H7 (cell line): ENCODE measurements at places on chromosomes 7 and 10. TPM values are rescaled to one million over a fixed set of nuclear protein-coding genes. Genes with fewer than 3 reads are reported as not detected.

SPDYE1 gene
- total RNA-seq: not detected in 2 replicates

ASL gene
- total RNA-seq: 30.0 and 34.4 TPM in 2 replicates

DNA sequence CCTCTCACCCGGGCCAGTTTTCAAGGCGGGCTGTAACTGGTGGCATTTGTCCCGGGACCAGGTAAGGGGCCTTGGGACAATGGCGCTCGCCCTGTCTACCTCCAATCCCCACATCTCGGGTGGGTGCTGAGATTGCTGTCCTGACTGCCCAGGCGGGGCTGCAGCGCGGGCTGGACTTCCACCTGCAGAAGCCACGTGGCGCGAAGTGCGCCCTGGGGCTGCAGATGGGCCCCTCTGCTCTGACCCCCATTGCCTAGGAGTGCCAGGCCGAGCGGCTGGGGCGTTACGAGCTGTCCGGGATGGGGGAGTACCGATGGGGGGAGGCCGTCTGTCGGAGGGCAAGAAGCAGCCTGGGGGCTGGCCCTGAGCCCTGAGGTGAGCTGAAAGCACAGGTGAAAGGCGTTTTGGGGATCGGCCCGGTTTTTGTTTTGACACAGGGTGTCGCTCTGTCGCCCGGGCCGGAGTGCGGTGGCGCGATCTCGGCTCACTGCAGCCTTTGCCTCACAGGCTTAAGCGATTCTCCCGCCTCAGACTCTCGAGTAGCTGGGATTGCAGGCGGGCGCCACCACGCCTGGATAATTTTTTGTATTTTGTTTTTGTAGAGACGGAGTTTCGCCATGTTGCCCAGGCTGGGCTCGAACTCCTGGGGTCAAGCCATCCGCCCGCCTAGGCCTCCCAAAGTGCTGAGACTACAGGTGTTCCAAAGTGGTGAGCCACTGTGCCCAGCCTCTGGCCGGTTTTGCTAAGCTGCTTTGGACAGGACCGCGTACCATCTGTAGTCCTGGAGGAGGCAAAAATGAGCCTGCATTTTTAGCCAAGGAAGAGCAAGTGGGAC is at the start of gene SFXN2:
Gene SFXN2 (plus strand): TSS at position 16 of the 835 bp plus-strand sequence. CDS start 12,001 bp downstream, outside the sequence.
- DNase-seq: peak; percentile 79

DNA sequence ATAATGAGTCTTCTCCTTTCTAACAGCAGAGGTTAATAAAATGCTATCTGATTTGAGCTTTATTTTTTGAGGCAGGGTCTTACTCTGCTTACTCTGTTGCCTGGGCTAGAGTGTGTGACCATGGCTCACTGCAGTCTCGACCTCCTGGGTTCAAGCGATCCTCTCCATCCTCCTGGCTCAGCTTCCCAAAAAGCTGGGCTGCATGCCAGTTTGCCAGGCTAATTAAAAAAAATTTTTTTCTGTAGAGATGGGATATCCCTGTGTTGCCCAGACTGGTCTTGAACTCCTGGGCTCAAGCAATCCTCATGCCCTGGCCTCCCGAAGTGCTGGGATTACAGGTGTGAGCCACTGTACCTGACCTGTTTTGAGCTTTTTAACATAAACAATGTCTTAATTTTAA is 56.7 kb downstream of the SCD start:
- DNase-seq: no peak

DNA sequence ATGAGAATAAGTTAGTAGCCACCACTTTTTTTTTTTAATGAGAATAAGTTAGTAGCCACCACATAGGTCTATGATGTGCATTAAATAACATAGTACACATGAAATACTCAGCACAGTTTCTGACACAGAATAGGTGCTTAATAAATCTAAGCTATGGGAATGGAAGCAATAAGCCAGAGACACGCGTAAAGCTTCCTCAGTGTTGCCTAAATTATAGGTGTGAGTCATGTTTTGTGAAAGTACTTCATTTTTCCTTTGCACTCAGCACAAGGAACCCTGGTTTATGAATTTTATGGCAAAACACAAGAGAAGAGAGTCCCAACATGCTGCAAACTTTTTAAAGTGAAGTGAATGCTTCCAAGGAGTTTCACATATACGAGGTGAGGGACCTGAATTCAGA is 267.4 kb downstream of the RNLS start:
- DNase-seq: no peak

IL6 gene
- total RNA-seq: 0.22 and 0.69 TPM in 2 replicates

DNA sequence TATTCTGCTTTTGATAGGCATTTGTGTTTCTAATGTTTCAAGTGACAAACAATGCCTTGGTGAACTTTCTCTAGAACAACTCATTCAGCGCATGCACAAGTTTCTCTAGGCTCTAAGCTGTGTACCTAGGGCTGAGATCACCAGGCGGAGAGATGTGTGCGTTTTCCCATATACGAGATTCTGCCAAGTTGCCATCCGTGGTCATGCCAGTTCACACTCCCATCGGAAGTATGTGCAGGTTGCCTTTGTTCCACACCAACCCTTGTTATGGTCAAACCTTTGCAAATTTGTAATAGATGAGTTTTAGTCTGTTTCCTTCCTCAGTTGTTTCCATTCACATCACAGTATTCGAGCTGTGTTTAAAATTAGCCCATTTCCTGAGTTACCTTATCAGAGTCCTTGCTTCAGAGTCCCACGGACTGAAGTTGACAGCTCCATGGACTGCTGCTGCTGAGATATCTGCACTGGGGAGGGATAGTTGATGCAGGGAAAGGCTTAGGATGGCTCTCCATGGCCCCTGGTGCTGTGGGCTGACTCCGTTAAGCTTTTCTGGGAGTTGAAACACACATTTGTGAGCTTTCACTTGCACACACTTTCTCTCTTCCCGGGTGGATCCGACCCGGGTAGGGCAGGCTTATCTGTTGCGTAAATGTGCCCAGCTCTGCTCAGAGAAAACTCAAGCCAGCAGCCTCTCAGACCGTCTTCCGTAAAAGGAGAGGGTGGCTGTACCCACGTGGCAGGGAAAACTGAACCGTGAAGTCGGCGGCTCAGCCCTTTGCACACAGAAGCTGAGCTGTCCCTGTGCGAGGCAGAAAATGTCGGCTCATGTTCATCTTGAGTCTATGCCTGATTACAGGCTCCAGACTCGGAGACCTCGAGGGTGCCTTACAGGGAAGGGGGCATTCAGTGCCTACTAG is 49.4 kb downstream of the HK1 start:
- DNase-seq: peak; percentile 10

GRCh38 chr10:111109501-111110242 is 32.8 kb downstream of the ADRA2A start:
- DNase-seq: no peak

FAM131B gene
- 11.9 and 16.9 TPM in 2 replicates for total RNA-seq

DNA sequence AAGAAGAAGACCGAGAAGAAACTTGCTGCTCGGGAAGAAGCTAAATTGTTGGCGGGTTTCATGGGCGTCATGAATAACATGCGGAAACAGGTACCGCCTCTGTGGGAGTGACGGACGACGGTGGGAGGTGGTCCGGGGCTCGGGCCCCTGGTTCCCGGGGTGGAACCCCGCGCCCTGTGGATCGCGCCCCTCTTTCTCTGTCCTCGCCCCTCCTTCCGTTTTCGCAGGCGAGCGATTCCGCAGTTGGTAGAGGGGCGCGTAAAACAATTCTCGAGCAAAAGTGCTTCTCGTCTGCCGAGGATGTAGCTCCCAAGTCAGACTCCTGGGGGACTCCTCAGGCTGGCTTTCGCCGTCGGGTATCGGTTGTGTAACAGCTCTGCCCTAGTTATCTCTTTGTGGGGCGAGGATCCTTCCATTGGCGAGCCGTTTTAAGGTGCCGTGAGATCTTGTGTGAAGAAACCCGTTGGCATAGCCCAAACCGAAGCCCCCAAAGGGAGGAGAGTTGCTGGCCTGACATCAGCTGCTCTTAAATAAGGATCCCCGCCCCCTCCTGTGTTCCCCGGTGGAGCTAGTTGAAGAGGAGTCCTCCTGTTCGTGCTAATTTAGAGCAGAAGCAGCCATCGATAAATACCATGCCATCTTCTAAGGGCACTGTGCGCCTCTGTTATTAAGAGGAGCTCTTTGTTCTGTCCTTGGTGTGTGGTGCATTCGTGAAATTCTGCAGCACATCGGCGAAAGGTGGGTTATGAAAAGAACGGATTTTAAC is 655 bp downstream of the KLHL7 start:
- DNase-seq: peak; percentile 45

- DNase-seq: no peak
Measured at GRCh38 chr7:134320201-134320600, 3.5 kb upstream of the SLC35B4 start.

HMX2 gene
- 0.07 TPM in 1 of 2 replicates, not detected in the other for total RNA-seq

DNA sequence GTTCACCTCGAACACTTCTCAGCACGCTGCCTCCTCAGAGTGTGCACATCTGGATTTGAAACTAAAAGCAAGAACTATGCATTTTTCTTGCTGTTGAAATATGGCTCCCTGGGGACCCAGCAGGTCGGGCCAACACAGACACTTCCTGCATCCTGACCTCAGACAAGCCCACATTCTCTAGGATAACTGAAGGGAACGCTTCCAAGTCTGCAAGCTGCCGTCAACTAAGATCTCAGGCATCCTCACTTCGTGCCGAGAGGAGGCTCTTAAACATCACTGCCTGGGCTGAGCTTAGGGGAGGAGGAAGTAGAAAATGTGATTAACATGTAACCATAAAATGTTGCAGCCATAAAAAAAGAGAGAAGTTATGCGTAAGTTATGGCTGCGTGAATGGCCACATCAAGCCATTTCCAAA is 65.5 kb downstream of the PYROXD2 start:
- no peak for DNase-seq

GRCh38 chr7:66183700-66184099 is 21.4 kb upstream of the TPST1 start:
- no peak for DNase-seq

GRCh38 chr10:17914169-17915045 is 37.3 kb upstream of the SLC39A12 start:
- DNase-seq: no peak

DNA sequence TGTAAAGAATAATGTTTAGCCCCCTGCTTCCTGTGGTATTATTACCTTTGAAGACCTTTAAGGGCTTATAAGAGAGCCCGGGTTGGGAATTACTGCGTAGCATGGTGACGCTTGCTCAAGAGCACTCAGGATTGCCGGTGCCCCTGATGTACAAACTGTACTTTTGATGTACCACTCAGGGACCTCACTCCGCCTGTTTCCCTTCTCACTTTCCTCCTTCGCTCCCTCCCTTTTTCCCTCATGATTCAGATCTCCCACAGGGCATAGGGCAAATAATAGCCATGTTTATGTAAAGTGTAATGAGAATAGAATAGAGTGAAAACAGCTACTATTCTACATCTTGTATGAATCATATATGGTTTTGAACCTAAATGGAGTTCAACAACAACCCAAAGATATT is 77.8 kb upstream of the PDCD4 start:
- DNase-seq: no peak

- DNase-seq: no peak
Measured at GRCh38 chr7:155477476-155477875, 19.5 kb downstream of the EN2 start.

GRCh38 chr7:135215698-135216097 is 4.4 kb upstream of the WDR91 start:
- DNase-seq: no peak

DNA sequence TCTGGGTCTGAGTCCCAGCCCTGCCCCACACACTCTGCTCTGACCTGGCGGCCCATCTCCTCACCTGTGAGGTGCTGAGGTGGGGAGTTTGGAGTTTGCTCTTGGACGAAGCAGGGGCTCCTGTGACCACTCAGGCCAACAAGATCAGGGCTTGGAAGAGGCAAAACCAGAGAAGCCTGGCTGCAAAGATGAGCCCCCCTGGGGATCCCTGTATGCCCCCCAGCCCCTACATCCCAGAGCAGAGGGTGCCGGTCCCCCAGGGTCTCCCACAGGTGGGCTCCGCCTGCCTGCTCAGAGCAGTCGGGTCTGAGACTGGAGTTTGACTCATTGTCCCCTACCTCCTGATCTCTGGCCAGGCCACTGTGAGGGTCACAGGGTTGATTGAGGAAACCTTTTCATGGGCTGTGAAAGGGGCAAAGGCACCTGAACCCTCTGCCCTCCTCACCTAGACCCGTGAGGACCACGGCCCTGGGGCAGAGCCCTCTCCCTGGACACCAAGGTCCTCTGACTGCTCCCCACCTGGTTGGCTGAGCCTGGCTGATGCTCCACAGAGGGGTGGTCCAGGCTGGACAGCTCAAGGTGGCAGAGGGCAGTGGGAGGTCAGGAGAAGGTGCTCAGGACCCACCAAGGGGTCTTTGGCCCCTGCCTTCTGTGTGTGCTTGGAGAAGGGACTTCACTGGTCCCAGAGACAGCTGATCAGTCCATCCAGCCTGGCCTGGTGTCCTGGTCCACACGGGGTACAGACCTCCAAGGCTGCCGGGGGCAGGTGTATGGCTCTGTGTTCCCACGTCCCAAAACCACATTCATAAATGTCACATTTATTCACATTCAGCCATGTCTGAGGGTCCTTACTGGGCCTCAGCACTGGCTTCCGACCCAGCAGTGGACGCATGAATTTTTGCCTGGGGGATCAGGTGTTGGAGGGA is 9.1 kb upstream of the SCART1 start:
- peak; percentile 24 for DNase-seq

- DNase-seq: no peak
Measured at GRCh38 chr10:6823770-6824169, 243.7 kb upstream of the PRKCQ start.

- DNase-seq: no peak
Measured at GRCh38 chr7:105097619-105098018, 83.6 kb downstream of the KMT2E start.

- DNase-seq: no peak
Measured at GRCh38 chr10:112295853-112296830, 12.9 kb downstream of the TECTB start.

GRCh38 chr7:150946421-150947240 is 31.5 kb downstream of the KCNH2 start:
- peak; percentile 68 for DNase-seq

- no peak for DNase-seq
Measured at GRCh38 chr10:36771725-36772124, 353.7 kb upstream of the ANKRD30A start.

- DNase-seq: no peak
Measured at GRCh38 chr10:8618834-8619233, 564.3 kb downstream of the GATA3 start.

DNA sequence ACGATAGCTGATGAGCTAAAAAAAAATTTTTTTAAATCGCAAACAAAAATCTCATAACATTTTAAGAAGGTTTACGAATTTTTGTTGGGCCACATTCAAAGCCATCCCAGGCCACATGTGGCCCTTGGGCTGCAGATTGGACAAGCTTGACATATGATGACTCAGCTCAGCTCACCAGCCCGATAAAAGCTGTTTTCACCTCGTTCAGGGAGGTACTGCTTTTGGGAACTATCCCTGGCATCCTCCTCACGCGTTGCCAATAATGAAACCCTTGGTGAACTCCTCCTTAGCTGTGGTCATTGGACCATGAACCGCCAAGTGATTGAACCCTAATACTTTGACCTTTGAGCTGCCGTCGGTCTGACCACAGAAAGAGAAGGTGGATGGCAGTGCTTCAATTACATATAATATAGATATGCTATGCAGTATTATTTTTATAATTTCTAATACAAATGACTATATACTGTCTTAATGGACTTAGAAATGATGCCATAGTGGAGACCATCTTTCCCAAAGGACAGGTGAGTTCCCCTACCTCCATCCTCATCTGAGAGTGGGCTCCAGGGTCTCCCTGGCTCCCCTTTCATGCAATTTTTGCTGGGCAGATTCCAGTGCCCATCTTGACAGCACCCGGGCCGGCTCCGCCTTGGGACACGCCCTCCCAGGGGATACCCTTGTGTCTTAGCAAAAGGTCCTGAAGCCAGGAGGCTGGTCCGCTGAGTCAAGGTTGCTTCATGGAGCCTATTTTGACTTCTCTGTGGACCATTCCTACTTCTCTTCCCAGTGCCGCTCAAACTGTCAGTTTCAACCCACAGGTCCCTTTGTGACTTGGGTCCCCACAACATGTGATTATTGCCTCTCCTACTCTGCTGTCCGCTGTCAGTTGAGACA is 707.2 kb downstream of the PARD3 start:
- DNase-seq: no peak

AKR1C2 gene
- 0.11 TPM in 1 of 2 replicates, not detected in the other for total RNA-seq
